Skin of body (tissue), 3 donors: ENCODE measurements at places on chromosomes 16 and 17. TPM values are rescaled to one million over a fixed set of nuclear protein-coding genes. Genes with fewer than 3 reads are reported as not detected.

KRTAP1-5 gene
- 14.1 TPM for total RNA-seq

DNA sequence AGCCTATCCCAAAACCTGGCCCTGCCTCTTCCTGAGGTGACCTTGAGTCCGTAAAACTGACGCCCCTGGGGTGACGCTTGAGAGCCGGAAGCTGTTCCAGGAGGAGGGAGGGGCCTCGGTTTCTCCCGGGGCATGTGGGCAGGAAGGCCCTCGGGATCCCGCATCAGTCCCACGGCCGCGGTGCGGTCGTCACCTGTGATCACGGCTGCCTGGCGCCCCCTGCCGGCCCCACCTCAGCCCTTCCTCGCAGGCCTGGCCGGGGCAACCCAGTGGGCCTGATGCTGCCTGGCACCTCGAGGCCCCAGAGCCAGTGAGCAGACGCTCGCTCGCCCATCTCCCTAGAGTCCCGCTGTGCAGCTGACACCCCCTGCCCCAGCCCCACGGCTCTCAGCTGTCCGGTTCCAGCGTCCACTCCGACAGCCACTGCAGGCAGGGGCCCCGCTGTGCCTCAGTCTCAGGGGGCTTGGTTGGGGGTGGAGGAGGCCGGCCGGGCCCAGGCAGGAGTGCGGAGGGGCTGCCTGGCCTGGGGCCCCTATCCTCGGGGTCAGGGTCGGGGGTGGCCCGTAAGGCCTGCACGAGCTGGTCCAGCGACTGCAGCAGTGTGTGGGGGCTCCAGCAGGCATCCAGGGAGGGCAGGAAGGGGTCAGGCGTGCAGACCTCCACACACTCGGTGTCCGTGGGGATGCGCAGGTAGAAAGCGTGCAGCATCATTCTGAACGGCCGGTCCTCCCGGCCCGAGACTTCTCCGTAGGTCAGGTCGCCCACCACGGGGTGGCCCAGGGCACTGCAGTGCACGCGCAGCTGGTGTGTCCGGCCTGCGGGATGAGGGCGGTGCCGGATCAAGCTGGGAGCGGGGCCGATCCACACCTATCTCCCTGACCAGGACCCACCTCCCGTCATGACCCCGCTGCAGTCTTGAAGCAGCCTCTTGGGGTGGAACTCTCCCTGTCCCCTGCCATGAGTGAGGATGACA lies 2.3 kb downstream of the RPUSD1 start:
- DNase-seq: no peak

GRCh38 chr17:41667280-41668041 lies 21.2 kb upstream of the EIF1 start:
- no peak for DNase-seq

CPHXL2 gene
- not detected for total RNA-seq

DNA sequence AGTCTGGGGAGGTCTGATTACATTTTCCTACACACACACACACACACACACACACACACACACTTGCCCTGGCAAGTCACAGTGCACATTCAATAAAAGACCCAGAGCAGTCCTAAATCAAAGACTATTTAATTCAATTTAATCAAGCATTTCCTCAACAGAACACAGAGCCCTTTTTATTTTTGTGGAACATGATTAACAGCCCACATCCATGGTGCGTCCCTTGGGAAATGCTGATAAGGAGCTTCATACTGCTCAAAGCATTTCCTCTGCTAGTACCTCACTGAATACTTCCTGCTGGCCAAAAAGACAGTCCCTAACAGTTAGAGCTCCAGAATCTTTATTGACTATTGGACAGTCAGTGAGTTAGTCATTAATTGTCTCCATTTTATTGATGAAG lies 43.1 kb upstream of the MYH10 start:
- DNase-seq: peak; percentile 44

- no peak for DNase-seq
These were observed 33.6 kb downstream of the FTO start for GRCh38 chr16:53737552-53737951.

DNA sequence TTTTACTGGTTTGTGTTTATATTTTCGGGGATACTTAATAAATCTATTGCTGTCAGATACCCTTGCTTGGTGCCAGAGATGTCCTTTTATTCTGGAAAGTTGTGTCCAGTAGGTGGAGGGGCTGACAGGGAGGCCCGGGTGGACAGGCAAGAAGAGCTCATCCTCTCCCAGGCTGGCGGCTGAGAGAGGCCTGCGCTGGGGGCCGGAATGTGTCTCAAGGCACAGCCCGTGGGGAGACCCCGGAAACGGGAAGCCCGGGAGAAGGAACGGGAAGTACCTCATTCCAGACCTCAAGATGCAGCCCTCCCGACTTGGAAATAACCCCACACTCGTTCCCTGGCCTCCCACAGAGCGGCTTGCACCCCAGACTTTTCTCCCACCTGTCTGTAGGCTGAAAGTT lies 12.5 kb upstream of the DEF8 start:
- DNase-seq: no peak

- DNase-seq: peak; percentile 52
These were observed at the start of gene SMURF2 for GRCh38 chr17:64661976-64662773. TSS of gene SMURF2 (minus strand) at chr17:64662307. CDS start at chr17:64661880, 427 bp downstream.

GRCh38 chr16:29830774-29831173 lies 10.5 kb downstream of the MVP start:
- DNase-seq: no peak

- DNase-seq: peak; percentile 36
These were observed 6.6 kb downstream of the IGF2BP1 start for GRCh38 chr17:49003557-49004511.
